Calu3 (cell line): ENCODE measurements at places on chromosomes 3 and 15. TPM values are rescaled to one million over a fixed set of nuclear protein-coding genes. Genes with fewer than 3 reads are reported as not detected.

The RAB8B gene
- 15.8 and 16.0 TPM in 2 replicates for total RNA-seq

The ACAD11 gene
- total RNA-seq: 14.6 and 16.3 TPM in 2 replicates

The ADAMTSL3 gene
- total RNA-seq: 1.1 and 2.4 TPM in 2 replicates

GRCh38 chr3:129016720-129017483 is 15.8 kb downstream of the EFCC1 start:
- DNase-seq: no peak

DNA sequence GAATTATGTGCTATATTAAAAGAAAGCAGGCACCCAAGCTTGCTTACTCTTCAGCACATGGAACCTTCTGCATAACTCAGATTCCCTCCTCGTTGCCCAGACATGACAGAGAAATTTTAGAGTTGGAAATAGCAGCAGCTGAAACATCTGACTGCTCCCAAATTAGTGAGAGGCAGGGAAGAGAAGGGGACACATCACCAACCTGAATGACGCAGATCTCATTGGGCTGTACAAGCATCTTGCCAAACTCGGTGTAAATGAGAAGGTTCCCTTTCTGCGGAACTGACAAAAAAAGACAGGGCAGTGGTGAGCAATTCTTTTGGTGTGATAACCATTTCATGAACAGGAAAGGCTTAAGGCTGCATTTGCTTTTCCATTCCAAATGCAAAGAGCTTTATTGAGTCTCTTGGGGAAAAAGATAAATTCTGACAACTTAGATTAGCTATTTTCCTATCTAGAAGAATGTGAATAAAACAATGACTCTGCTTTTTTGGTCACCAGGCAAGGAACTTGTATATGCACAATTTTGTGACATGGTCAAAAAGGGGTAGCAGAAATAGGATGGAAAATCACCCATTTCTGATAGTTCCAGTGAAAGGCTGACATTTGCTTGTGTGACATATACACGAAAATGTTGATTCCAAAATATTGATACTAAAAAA is 35.1 kb downstream of the HGD start:
- DNase-seq: no peak

GRCh38 chr15:67696087-67696486 is 129.2 kb upstream of the SKOR1 start:
- DNase-seq: no peak

- no peak for DNase-seq
Observed at GRCh38 chr3:63390710-63391230, 112.7 kb downstream of the SYNPR start.
